K562 (cell line): ENCODE measurements at places on chromosomes 4 and X. TPM values are rescaled to one million over a fixed set of nuclear protein-coding genes. Genes with fewer than 3 reads are reported as not detected.

RLIM gene
- 19.9 and 22.4 TPM in 2 replicates for total RNA-seq

SMIM10 gene
- total RNA-seq: 8.3 and 8.5 TPM in 2 replicates

ATOH1 gene
- total RNA-seq: not detected in 2 replicates

DNA sequence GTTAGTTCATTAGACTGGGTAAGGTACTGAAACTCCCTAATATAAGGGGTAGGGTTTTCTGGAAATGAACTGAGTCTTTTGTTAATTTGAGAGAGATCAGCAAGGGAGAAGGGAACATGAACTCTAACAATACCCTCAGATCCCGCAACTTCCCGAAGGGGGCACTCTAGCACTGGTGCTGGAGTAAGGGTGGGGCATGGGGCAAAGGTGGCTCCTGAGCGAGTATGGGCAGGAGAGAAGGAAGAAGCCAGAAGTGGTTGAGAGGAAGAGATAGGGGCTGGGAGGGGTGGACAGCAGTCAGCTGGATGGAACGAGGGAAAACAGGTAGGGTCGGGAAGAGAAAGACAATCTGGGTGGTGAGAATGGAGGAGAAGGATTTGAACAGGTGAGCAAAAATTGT is 183.2 kb upstream of the MAGEE2 start:
- no peak for DNase-seq

DNA sequence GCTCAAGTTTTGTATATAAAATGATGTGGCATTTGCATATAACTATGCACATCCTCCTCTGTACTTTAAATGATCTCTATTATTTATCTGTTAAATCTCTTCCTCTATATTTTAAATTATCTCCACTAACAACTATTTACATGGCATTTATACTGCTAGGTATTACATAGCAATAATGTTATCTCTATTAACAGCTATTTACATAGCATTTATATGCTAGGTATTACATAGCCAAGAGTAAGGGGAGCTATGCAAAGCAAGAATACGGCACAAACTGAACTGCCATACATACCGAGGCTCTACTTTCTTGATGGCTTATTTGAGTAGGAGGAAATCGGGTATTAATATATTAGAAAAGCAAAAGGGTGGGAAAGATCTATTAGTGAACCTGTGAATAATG is 12.7 kb downstream of the RPS6KA6 start:
- no peak for DNase-seq

- no peak for DNase-seq
Observed at GRCh38 chr4:76614589-76614988, 179.6 kb downstream of the SHROOM3 start.

- no peak for DNase-seq
Observed at GRCh38 chr4:69078852-69079251, 17.4 kb upstream of the UGT2B7 start.

GRCh38 chr4:55871299-55871800 is 17.9 kb downstream of the EXOC1 start:
- no peak for DNase-seq

F8A3 gene
- total RNA-seq: 0.25 TPM in 1 of 2 replicates, not detected in the other

DNA sequence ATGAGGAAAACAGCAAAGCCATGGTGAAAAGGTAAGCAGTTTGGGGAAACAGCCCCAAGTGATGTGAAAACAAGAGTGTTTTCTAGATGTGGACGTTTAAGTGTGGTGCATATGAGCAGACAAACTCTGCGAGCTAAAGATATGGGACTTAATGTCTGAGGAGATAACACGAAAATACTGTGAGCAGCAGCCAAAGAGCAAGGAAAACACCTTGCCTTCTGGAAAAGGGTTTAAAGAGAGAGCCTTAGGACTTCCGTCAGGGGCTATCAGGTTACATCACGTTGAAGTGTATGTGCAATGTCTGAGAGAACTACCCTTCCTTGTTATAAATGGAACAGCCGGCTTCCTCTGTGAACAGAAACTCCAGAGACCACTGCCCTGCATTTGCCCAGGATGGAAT is 54.2 kb downstream of the LEF1 start:
- peak; percentile 62 for DNase-seq

GRCh38 chrX:1386338-1387127 is 5.4 kb downstream of the SLC25A6 start:
- DNase-seq: no peak

CD38 gene
- 0.04 TPM in 1 of 2 replicates, not detected in the other for total RNA-seq

- no peak for DNase-seq
Observed at GRCh38 chr4:85823295-85823694, 348.3 kb downstream of the ARHGAP24 start.

GRCh38 chr4:148831945-148832344 is 389.7 kb upstream of the NR3C2 start:
- DNase-seq: no peak

GRCh38 chr4:119281393-119281792 is 40.5 kb downstream of the FABP2 start:
- DNase-seq: no peak

FBXO8 gene
- 14.8 and 16.5 TPM in 2 replicates for total RNA-seq

DNA sequence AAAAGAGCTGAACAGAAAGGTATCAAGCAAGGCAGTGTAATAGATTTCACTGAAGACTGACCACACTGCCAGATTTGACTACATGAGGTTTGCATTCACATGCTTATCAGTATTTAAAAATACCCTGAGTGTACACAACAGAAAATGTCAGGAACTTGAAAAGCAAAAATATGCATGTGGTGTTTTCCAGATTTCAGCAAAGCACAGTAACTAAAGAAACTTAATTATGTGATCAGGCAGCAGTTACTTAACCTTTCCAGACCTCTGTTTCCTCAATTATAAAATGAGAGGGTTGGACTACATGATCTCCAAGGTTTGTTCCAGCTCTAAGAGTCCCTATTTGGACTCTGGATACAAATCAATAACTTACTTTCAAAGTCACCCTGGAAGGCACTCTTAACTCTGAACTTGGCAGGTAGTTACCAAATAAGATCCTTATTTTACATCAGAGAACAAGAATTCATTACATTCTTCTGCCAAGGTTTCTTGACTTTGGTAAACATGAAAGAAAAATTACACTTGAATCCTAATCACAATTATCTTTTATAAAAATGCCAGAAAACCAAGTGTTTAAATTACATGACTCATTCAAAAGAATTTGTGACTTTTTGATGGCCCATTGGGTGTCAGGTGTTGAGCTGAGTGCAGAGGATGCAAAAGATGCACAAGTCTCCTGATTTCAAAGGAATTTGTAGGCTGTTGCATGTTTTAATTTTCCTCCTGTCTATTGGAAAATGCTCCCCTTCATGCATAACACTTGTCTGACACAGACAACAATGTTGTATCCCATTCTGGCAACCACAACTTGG is 241.6 kb downstream of the MGST2 start:
- DNase-seq: no peak

FGF2 gene
- total RNA-seq: 16.4 and 19.4 TPM in 2 replicates

GRCh38 chr4:42654631-42655268 is 2.2 kb downstream of the ATP8A1 start:
- peak; percentile 17 for DNase-seq

DCTD gene
- total RNA-seq: 93.7 and 101 TPM in 2 replicates

- DNase-seq: no peak
Observed at GRCh38 chrX:17738737-17739535, 1.6 kb downstream of the SCML1 start.

- DNase-seq: no peak
Observed at GRCh38 chr4:183729069-183729406, 69.9 kb downstream of the TRAPPC11 start.

GRCh38 chr4:136355970-136356369 is 1176.3 kb downstream of the PCDH18 start:
- DNase-seq: no peak

DNA sequence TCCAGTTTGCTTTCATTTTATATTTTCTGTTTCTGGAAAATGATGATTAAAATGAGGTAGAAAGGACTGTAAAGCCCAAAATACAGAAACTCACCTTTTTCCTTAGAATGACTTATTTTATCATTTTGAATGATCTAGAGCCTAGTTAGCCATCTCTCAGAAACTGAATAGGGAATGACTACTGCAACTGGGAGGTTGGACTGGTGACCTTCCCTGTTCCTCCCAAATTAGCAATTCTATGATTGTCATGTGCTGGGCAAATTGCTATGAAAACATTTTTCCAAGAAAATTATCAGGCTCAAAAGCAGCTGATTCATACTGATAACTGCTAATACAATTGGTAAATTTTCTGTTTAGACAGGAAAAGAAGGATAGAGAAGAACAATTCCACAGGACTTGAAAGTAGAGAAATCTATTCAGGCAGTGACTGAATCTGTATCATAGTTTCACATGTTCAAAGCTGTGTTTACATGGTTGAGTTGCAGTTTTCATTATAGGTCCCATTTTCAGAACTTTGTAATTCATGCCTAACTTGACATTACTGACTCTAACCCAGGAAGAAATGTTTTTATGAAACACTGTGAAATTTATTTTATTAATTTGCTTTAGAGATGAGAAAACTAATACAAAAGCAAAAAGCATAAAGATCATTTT is 43.4 kb upstream of the SEC24B start:
- DNase-seq: no peak

DNA sequence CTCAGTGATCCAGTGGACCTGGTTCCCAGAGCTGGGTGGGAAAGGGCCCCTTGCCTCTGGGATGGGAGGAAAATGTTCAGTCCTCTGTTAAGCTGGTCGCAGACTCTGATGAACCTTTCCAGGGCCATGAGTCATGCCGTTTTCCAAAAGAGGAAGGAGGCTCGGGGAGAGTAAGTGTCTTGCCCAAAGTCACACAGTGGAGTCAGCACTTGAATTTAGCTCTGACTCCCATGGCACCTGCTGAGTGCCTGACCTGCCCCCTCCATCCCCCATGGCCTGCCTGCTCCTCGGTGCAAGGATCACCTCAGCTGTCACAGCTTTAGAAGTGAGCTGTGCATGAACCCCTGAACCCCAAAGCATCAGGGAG is 14.0 kb upstream of the KIAA0232 start:
- peak; percentile 50 for DNase-seq

DNA sequence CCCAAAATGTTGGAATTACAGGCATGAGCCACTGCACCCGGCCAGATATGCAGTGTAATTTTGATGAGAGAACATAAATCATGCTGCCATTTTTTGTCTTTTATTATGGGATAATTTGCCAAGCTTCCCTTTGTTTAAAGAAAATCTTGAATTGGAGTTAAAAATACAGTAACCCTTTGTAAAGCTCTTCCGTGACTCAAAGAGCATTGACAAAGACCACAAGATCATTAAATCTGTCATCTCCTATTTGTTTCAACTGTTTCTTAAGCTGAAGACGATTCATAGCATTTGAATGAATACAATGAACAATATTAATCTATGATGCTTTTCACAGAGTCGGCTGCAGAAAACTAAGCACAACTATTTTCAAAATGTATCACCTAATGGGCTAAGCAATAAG is 132.6 kb downstream of the ANAPC4 start:
- no peak for DNase-seq

SLC9B1 gene
- 0.42 and 0.78 TPM in 2 replicates for total RNA-seq

GRCh38 chr4:139933104-139933503 is 220.9 kb downstream of the MAML3 start:
- no peak for DNase-seq

TTC29 gene
- total RNA-seq: not detected in 2 replicates
